Suppressor macrophage (primary cell): ENCODE measurements at places on chromosomes 4 and X.

DNA sequence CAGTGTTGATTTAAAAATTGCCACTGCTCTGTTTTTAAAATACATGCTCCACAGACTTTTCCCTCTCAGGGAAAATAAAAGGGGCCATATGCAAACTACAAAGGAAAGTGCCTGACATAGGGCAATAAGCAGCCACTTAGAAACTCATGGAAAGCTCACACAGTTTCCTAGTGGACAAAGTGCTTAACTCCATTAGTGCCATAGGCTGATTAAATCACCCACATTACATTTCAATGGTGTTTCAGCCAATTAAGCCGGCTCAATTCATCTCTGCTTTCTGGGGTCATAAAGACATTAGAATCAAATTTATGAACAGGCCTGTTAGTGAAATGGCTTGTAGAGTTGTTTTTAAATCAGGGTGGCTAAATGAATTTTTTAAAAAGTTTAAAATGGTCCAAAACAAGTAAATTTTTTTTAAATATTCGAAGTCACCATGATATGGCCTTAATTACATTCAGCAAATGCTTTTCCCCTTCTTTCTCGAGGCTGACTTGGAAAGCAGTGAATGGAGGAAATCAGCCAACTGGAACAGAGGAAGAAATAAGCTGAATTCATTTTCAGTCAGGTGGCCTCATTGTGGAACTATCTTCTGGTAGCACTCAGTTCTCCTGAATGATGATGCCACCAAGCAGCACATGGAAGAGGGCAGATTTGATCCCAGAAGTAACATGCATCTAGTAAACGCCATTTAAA is 2305.1 kb upstream of the AGA start:
- DNase-seq, result no peak

DNA sequence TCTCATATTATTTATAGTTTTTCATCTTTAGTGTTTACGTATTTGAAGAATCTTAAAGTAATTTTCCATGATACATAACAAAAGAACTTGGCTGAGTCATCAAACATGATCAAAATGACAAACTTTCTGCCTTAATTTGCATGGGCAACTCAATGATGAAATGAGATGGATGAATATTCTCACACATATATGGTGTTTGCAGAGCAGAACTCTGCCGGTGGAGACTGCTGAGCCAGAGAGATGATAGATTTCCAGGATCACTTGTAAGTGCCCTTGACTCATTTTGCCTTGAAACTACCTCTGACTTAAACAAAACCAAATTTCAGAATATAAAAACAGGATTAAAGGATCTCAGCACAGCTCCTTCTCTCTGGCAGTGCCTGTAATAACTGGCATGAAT is 38.2 kb downstream of the TRPC3 start:
- no peak for DNase-seq

GRCh38 chr4:108247387-108248049 is 78.8 kb upstream of the LEF1 start:
- no peak for DNase-seq

DNA sequence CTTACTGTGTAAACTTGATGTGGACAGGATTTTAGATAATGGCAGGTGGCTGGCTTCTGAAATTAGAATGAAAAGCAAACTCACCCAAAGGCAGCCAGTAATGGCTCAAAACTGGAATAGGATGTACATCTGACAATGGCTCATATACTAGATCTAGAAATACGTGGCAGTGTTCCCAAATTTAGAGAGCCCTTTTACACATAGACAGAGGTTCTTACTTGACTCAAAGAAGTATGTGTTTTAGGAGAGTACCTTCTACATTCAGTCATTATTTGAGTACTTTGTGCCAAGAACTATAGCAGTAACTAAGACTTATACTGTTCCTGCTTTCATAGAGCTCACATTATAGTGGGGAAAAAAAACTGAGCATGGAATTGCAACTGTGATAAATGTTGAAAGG is 48.0 kb downstream of the UBE2K start:
- no peak for DNase-seq

DNA sequence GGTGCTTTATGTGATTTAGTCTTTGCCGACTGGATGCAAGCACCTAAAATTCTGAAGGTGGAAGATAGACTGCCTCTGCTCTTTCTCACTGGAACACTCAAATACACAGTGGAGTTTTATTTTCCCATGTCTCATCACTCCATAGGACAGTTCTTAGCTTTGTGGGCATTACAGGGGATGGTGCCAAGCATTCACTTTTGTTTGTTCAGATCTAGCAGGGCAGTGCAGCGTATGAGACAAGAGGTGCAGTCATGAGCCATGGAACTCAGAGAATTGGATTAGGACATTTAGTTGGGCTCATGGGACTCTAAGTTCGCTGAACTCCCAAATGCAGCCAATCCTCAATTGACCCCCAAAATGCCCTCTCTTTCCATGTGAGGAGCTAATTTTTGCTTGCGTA is 1136.9 kb upstream of the PRKX start:
- DNase-seq, result no peak
